Progenitor cell of endocrine pancreas (in vitro differentiated cells): ENCODE measurements at places on chromosomes 4 and X. TPM values are rescaled to one million over a fixed set of nuclear protein-coding genes. Genes with fewer than 3 reads are reported as not detected.
A peak's percentile ranks its signal among the peaks of the same experiment; 100 is the strongest.

Gene MAGEE2
- total RNA-seq, result not detected in 2 replicates

Gene RNF212
- total RNA-seq, result 11.2 and 11.6 TPM in 2 replicates

GRCh38 chr4:153233761-153234371 lies 29.6 kb downstream of the TRIM2 start:
- H3K27ac ChIP-seq, result no peak overlapping the region
- no peak overlapping the region for H3K4me3 ChIP-seq
- peaks cover 8% of the 10 kb centered on the region for H3K36me3 ChIP-seq
- peaks cover 9% of the 10 kb centered on the region for H3K4me1 ChIP-seq
- no peaks in the 10 kb centered on the region for H3K27me3 ChIP-seq

- H3K27me3 ChIP-seq, result no peaks in the 10 kb centered on the region
- no peak overlapping the region for H3K4me3 ChIP-seq
- H3K4me1 ChIP-seq, result no peaks in the 10 kb centered on the region
- no peaks in the 10 kb centered on the region for H3K36me3 ChIP-seq
- H3K27ac ChIP-seq, result no peak overlapping the region
- DNase-seq, result no peak
Measured at GRCh38 chr4:173231916-173232315, 63.3 kb downstream of the GALNT7 start.

Gene TLR2
- 4.8 and 5.1 TPM in 2 replicates for total RNA-seq

DNA sequence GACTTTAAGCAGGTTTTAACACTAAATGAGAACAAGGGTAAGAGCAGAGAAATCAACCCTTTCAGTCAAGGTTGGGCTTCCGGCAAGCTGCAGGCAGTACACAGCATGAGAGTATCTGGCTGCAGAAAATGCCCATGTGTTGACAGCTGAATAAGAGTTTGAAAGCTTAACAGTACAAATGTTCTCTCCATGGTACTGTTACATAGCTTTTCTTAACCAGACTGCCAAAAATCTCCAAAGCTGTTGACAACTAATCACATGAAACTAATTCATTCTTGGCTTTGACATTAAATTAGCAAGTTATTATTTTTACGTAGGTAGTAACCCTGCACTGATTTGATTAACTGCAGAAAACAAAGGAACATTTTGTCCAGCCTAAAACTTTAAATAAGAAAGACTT lies 153.5 kb downstream of the SLC10A7 start:
- H3K36me3 ChIP-seq, result peaks cover 9% of the 10 kb centered on the region
- no peak for DNase-seq
- no peak overlapping the region for H3K27ac ChIP-seq
- peaks cover 32% of the 10 kb centered on the region for H3K4me1 ChIP-seq
- H3K27me3 ChIP-seq, result no peaks in the 10 kb centered on the region

- no peak for DNase-seq
- H3K4me3 ChIP-seq, result no peak overlapping the region
- H3K4me1 ChIP-seq, result peaks cover 10% of the 10 kb centered on the region
- no peaks in the 10 kb centered on the region for H3K27me3 ChIP-seq
- peaks cover 1% of the 10 kb centered on the region for H3K36me3 ChIP-seq
- no peak overlapping the region for H3K27ac ChIP-seq
Measured at GRCh38 chr4:94802091-94802490, 44.3 kb downstream of the BMPR1B start.

DNA sequence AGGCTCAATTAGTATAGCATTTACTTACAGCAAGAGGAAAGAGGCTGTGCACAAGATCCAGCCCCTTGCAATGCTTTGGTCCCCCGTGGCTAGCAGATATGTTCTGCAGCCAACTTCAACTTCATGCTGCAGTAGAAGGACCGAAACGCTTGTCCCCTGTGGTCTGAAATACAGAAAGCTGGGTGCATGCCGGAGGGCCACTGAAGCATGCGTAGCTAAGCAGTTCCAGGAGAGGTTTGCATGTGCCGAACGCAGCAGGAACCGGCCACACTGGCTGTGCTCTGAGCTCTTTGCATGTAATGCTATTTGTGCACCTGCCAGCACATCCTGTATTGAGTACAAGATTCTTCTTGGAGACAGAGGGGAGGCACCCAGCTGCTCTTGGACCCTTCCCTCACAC lies 35.8 kb upstream of the SHISA3 start:
- H3K36me3 ChIP-seq, result no peaks in the 10 kb centered on the region
- no peak overlapping the region for H3K4me3 ChIP-seq

Gene NKRF
- total RNA-seq, result 11.7 and 12.5 TPM in 2 replicates

Gene NLRP2B
- total RNA-seq, result not detected in 2 replicates

- peak; percentile 36 for DNase-seq
- H3K4me3 ChIP-seq, result peak within 1 kb of the TSS; percentile 77
- H3K4me1 ChIP-seq, result peaks cover 13% of the 10 kb centered on the region
- peak within 1 kb of the TSS; percentile 49 for H3K27ac ChIP-seq
- H3K36me3 ChIP-seq, result no peaks in the 10 kb centered on the region
Measured at GRCh38 chrX:40097504-40098263, at the start of gene BCOR. TSS of gene BCOR (minus strand) at chrX:40097958. CDS start at chrX:40077929, 20,029 bp downstream.

Gene MAGIX
- total RNA-seq, result 3.1 and 5.0 TPM in 2 replicates

DNA sequence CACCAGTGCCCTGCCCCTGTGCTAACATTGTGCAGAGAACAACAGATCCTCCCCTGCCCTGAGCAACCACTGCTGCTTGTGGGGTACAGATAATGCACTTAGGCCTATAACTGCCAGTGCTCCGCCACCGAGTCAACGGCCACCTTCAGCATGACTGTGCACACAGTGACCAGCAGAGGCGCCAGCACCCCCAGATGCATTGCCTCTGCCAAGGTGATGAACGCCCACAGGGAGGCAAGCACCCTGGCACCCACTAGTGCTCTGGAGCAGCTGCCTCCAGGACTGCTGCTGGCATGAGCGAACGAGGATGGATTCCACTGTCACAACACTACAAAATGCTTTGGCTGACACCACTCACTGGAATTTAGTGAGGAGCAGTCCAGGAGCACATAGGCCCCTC lies 38.2 kb downstream of the SPIN2B start:
- no peak overlapping the region for H3K27ac ChIP-seq
- no peak for DNase-seq
- no peaks in the 10 kb centered on the region for H3K4me1 ChIP-seq

Gene PRRG1
- total RNA-seq, result 1.7 and 2.5 TPM in 2 replicates

Gene GNRHR
- not detected in 2 replicates for total RNA-seq

- no peak for DNase-seq
- peak overlapping the region; percentile 96 for H3K4me3 ChIP-seq
- H3K27ac ChIP-seq, result peak overlapping the region; percentile 99
Measured at GRCh38 chr4:139300431-139301112, 733 bp upstream of the NAA15 start.

- no peak overlapping the region for H3K27ac ChIP-seq
- DNase-seq, result no peak
- peaks cover 6% of the 10 kb centered on the region for H3K36me3 ChIP-seq
- no peak overlapping the region for H3K4me3 ChIP-seq
- no peaks in the 10 kb centered on the region for H3K4me1 ChIP-seq
Measured at GRCh38 chr4:26931966-26932365, 71.3 kb downstream of the STIM2 start.

Gene STARD8
- 0.60 and 1.00 TPM in 2 replicates for total RNA-seq

DNA sequence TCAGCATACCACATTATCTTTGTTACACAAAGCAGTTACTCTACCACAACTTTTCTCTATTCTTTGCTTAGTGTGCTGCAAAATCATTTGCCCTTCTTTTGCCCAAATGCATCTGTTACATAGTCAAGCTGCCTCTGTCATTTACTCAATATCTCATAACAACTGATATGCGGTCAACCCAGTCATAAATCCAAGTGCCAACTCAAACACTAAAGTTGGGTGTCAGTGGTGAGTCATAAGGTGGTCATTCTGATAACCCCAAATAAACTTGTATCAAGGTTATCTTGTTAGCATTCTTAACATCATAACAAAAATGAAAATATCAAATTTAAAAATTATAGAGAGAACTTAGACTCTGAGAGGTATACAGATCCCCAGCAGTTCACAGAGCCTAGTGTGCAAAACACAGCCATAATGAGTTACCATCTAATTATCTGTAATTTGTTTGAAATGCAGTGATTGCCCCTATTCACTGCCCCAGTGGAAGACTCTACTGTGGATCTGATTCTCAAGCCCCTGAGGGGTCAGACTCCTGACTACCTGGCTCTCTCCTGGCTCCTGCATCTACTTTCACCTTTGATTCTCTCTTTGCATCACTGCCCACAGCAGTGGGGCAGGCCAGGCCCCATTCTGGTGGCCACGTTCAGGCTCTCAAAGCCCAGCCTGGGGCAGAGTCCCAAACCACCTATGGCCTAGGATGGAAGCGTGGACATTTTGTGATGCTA lies 29.2 kb downstream of the TBC1D9 start:
- H3K27me3 ChIP-seq, result no peaks in the 10 kb centered on the region
- no peak for DNase-seq
- peak overlapping the region; percentile 39 for H3K4me3 ChIP-seq
- H3K36me3 ChIP-seq, result peaks cover 5% of the 10 kb centered on the region
- H3K4me1 ChIP-seq, result peaks cover 41% of the 10 kb centered on the region

Gene HS3ST1
- 1.9 and 3.4 TPM in 2 replicates for total RNA-seq

Gene CXCL8
- total RNA-seq, result 0.84 and 1.1 TPM in 2 replicates

DNA sequence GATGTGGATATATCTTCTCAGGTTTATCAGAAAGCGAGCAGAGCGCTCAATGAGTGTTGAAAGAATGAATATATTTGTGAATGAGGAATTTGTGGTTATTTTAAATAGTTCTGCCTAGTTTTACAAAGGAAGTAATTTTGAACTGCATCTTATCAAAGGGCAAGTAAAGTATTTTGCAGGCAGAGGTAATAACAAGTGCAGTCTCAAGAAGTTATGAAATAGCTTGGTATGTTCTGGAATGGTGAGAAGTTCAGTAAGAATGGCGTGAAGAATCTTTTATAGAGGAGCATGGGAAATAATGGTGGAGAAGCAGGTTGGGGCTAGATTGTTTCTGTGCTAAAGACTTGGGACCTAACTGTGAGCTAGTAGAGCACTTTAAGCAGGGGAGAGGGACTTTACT lies 10.9 kb downstream of the TMA16 start:
- no peak for DNase-seq
- peaks cover 7% of the 10 kb centered on the region for H3K36me3 ChIP-seq
- H3K27me3 ChIP-seq, result no peaks in the 10 kb centered on the region
- H3K4me3 ChIP-seq, result no peak overlapping the region
- H3K27ac ChIP-seq, result no peak overlapping the region

GRCh38 chr4:1684506-1685234 lies 557 bp upstream of the FAM53A start:
- H3K4me3 ChIP-seq, result peak overlapping the region; percentile 33
- H3K27ac ChIP-seq, result no peak overlapping the region
- no peak for DNase-seq
- no peaks in the 10 kb centered on the region for H3K4me1 ChIP-seq
- H3K27me3 ChIP-seq, result peaks cover 19% of the 10 kb centered on the region

DNA sequence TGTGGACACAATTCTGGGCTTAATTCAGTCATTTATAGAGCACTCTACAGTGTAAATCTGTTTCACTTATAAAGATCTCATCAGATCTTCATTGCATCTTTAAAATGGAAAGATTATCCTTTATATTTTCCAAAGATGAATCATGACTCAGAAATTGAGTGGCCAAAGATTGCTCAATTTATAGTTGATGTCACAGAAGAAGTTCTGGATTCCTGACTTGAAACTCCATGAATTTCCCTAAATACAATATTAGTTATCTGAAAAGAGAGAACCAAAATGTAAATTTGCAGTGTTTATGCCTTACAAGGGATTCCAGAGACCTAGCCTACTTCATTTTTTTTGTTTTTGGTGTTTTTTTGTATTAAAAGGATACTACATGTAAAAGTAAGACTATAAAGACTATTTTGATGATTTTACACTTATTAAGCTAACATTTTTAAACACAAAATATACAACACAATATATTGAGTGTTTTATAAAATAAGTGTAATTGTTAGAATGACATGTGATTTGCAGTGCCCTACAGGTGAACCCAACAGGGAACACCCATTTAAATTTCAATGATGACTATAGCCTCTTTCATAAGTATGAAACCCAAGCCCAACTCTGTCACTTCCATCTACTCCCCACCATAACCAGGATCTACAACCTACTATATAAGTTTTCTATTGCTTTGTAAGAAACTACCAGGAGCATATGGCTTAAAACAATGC lies 183.5 kb downstream of the PCDH7 start:
- peaks cover 22% of the 10 kb centered on the region for H3K4me1 ChIP-seq
- no peak overlapping the region for H3K4me3 ChIP-seq
- no peak for DNase-seq

DNA sequence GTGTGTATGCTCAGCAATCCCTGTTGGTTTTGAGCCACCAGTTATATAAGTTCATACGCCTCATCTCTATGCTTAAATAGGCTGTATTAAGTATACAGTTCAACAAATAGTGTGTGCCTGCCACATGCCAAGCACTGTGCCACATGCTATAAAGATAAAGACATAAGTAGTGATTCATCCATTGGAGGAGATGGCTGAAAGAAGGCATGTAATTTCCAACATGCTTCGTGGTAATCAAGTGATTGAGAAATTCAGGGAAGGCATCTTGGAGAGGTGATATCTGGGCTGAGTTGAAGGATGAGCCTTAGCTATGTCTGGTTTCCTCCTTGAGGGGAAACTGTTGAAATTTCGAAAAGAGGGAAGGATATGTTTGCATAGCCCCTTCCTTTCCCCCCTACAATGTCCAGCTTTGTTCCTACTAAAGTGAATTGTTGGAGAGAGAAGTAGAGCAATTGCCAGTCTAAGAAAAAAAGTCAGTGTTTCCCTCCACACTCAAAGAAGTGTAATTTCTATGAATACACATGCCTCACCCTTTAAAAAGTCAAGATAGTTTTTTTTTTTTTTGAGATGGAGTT lies 96.5 kb downstream of the ARHGAP10 start:
- peaks cover 12% of the 10 kb centered on the region for H3K4me1 ChIP-seq
- H3K27ac ChIP-seq, result no peak overlapping the region
- H3K4me3 ChIP-seq, result no peak overlapping the region
- H3K27me3 ChIP-seq, result no peaks in the 10 kb centered on the region

DNA sequence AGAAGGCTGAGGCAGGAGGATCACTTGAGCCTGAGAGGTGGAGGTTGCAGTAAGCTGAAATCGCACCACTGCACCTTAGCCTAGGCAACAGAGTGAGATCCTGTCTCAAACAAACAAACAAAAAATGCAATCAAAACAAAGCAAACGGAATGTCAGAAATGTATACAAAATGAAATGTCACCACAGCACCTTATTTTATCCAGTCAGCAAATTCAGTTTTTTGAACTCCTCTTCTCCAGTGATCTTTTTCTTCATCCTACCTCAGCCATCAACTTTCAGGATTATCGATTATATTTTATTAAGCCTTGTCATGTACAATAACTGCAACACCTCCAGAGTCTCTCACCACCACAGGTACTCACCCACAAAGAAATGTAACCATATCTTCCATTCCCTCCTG lies 31.1 kb upstream of the HPGDS start:
- H3K27me3 ChIP-seq, result no peaks in the 10 kb centered on the region
- H3K36me3 ChIP-seq, result no peaks in the 10 kb centered on the region
- no peak overlapping the region for H3K4me3 ChIP-seq
- no peak overlapping the region for H3K27ac ChIP-seq
- DNase-seq, result no peak

DNA sequence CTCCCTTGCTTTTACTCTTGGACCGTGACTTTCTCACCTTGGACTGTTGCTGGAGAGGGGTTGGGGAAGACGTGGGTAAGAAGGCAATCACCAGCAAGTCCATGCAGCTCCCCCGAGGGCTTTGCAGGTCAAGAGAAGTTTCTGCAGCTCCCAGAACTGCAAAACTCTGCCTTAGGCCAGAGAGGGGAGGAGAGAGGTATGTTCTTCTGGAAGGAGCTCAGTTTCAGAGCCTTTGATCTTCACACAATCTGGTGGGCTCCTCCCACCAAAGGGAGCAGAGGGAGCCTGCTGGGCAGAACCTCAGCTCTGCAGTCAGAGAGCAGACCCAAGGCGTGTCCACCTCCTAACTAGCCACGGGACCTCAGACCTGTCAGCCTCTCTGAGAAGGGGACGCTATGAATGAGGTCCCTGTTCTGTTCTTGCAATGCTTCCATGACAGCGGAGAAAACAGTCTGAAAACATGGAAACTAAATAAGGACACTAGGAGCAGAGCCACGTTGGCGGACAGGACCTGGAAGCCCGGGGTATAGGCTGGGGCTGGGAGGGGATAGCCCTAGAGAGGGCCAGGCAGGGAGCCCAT lies 92.8 kb downstream of the EVC2 start:
- peaks cover 11% of the 10 kb centered on the region for H3K4me1 ChIP-seq
- H3K4me3 ChIP-seq, result no peak overlapping the region
- H3K27me3 ChIP-seq, result no peaks in the 10 kb centered on the region
